Dermis microvascular lymphatic vessel endothelial cell (primary cell): ENCODE measurements at places on chromosomes 12 and 14. TPM values are rescaled to one million over a fixed set of nuclear protein-coding genes. Genes with fewer than 3 reads are reported as not detected.
A peak's percentile ranks its signal among the peaks of the same experiment; 100 is the strongest.

DNA sequence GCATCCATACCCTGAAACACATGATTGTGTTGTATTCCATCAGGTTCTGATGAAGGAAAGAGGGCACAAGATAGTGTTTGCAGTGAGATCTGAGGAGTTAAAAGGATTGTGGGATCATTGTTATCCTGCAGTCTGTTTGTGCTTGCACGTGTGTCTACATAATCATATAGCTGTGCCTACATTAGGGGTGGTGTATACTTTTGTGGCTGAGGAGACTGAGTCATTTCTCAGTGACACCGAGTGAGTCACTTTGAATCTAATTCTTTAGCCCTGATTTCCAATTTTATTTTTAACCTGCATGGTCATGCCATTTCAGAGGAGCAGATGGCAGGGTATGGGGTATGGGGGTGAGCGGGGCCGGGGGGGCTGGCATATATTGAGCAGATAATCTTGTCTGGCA lies 133.2 kb downstream of the ANO4 start:
- peak; percentile 33 for DNase-seq

- no peak for DNase-seq
Observed at GRCh38 chr12:33531261-33531660, 91.6 kb upstream of the SYT10 start.

DNA sequence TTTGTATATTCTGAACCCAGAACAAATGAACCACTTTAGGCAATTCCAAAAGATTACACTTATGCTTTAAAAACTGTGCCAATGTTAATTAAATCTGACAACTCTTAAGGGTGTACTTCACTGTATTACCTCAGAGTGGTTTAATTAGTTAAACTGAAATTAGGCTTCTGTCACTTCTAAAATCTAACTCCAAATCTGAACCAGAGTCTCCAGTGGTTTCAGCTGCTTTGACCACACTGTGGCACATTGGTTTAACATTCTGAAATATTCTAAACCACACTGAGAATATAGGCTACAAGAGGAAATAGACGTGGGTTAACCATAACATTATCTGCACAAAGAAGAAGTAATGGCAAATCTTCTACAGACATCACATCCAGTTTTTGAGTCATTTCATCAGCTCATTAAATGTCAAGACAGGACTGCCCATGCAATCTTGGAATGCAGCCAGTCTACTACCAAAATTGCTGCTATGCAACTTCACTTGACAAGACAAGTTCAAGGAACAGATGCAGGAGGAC lies 94.8 kb downstream of the LRP6 start:
- no peak for DNase-seq

- DNase-seq: no peak
Observed at GRCh38 chr12:129540249-129540648, 363.6 kb downstream of the TMEM132D start.

GRCh38 chr14:23675906-23676305 lies 39.7 kb downstream of the DHRS2 start:
- no peak for DNase-seq

DNA sequence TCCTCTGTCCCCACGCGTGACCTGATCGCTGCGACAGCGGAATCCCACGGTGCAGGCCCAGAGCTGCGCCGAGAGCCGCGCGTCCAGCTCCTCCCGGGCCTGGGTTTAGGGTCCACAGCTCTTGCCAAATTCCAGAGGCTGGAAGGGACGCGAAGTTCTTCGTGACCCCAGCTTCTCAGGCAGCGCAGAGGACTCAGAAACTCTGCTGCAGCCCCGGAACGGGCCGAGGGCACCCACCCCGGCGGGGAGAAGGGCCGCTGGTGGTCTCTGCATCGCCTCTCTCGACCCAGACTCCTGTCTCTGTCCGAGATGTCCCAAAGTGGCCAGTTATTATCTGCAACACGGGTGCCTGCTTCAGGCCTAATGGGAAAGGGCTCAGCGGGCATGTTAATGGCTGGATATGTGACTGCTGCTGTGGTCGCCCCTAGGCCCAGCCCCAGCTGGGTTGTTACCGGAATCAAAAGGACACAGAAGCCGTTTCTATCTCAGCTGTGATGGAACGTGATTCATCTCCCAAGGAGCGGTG lies 236.4 kb downstream of the VRK1 start:
- DNase-seq: no peak

DNA sequence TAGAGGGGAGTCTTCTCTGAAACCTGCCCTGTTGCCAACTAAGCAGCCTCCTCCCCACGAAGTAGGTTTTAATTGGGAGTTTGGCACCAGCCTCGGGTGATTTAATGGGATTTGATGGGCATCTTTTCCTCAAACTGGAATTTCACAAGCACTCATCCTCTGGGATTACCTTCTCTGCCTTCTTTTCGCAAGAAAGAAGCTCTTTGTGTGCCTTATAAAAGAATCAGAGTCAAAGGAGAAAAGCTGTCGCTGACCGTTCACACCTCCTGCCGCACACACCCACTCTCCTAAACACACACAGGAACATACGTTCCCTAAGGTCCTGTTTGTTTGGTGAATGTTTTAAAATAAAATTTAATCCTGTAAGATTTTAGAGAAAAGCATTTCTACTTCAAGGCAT lies 84.0 kb downstream of the PRMT8 start:
- DNase-seq: no peak

- DNase-seq: no peak
Observed at GRCh38 chr12:45192707-45193106, 23.2 kb upstream of the ANO6 start.

GRCh38 chr14:32478050-32478449 lies 149.0 kb downstream of the AKAP6 start:
- DNase-seq: no peak

- no peak for DNase-seq
Observed at GRCh38 chr12:132398386-132398991, 69.1 kb upstream of the GALNT9 start.

DNA sequence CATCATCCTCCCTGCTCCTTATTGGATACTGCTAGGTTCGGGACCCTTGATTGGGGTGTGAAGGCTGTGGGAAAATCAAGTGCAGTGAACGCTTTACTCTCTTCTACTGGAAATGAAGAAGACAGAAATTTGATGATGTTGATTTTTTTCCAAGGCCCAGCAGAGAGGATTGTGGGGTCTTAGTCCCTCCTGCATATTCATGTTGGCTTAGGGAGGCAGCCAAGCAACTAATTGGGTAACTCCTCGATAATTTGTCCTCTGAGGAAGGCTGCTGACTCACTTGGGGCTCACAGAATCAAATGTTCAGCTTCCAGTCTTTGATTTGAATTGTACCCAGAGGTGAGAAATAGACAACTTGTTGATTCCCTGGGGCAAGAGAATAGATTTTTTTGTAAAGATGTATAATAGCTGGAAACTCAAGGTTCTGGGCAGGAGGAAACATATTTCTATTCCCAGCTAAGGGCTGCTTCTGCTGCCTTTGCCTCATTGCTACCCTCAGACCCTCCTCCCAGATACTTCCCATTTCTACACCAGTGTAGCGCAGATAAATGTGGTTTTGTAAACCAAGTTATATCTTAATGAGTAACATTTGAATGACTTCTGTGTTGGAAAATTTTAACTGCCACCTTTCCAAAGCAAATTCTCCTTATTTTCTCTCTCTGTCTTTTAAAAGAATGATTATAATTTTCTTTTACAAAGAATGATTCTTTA lies 21.7 kb downstream of the NEUROD4 start:
- no peak for DNase-seq

DNA sequence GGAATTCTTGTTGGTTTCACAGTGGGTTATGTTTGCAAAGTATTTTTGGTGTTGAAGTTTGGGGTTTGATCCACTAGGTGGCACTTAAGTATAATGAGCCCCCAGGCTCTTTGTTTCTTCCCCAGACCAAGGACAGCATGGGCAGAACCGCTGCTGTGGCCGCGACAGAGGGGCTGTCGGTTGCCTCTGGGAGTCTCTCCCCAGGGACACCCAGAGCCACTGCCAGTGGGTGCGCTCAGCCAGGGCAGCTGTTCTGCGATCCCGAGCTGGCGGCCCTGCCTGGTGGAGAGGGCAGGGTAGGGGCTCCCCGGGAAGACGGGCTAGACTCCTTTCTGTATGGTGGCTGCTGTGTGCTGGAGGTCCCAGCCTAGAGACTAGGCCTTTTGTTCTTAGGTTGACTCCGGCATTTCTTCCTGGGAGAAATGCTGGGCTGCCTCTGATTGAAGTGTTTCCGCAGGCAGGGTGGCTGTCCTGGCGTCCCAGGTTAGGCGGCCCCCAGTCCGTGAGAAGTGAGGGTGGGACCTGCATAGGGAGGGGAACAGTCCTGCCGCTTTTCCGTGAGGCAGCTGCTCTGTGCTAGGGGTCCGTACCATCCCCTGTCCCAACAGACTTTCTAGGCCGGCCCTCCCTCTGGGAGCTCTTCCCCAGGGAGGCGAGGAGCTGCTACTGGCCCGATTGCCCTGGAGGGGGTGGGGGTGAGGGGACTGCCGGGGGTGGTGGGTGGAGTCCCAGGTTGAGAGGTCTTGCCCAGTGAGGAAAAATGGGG lies 253.1 kb upstream of the PELI2 start:
- DNase-seq: no peak

DNA sequence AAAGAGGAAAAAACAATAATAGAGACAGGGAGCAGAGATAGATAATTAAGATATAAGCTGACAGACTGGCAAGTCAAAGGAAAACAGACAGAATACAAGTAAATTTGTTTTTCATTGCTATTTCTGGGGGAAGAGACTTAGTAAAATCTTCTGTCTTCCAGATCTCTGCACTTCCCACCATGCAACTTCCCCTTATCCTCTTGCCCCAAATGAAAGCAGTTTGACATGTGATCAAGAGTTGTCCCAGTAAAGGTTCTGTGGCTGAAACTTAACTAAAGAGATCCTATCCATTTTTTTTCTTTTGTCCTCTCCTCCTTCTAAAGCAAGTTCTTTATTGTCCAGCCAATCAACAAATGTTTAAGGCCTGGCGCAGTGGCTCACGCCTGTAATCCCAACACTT lies 1.5 kb upstream of the MLF2 start:
- no peak for DNase-seq

- no peak for DNase-seq
Observed at GRCh38 chr12:50013361-50014147, 11.7 kb downstream of the RACGAP1 start.

GRCh38 chr14:32565256-32565655 lies 236.2 kb downstream of the AKAP6 start:
- DNase-seq: no peak

- no peak for DNase-seq
Observed at GRCh38 chr12:90048918-90049317, 340.3 kb upstream of the ATP2B1 start.

DNA sequence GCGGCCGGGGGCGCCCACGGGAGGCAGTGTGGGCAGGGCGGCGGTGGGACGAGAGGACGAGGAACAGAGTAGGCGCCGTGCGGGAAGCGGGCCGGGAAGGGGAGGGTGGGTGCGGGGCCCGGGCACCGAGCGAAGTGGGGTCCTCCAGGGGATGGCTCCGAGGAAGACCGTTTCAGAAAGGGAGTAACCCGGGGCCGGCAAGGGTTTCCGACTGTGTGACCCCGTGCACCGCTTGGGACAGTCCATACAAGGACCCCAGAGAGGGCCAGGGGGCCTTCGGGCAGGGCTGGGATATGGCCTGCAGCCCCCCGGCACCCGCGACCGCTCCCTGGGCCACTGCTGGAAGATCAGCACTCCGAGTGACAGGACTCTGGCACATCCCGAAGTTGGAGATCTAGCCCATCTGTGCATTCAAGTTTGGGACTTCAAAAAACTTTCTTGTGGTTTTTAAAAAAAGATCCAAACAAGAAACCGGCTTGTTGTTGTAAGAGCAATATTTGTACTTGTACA lies 448 bp downstream of the TSPAN9 start:
- no peak for DNase-seq

- DNase-seq: no peak
Observed at GRCh38 chr12:118534003-118534402, 157.6 kb downstream of the SUDS3 start.

GRCh38 chr12:61302282-61302681 lies 957.9 kb upstream of the USP15 start:
- DNase-seq: no peak

- DNase-seq: no peak
Observed at GRCh38 chr14:87282266-87282665, 710.7 kb downstream of the GALC start.

DNA sequence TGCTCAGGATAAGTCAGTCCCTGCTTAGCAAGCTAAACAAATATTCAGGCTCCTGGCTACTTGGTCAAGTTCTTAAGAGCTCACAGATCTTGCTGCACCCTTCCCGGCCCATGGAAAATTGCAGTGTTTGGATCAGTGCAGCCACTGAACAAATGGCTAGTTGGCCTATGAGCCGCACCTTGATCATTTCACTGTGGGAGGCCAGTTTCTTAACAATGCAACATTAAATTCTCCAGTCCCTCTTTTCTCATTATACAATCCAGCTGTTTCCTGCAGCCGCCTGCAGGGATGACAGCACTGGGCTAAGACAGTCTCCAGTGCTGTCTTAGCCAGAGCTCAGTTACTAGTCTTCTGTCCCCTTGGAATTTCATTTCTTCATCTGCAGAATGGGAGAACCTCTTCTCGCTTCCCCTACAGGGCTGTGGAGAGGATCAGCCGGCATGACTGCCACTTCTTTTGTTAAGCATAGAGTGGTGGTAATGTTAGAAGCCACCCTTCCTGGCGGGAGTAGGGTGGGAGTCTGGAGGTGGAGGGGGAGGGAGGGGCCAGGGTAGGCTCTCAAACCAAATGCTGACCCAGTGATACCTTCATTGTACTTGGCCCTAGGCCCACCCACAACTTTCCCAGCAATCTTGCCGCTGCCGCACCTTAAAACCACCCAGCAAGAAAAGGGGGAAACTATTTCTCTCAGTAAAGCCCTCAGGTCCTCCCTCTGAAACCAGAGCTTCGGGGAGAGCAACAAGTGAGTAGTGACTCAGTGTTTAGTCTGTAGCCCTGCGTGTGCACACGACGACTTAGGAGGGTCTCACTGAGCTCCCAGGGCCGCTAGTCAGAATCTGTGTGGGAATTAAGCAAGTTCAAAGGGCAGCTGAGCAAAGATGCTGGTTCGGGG lies 145.7 kb downstream of the NUAK1 start:
- no peak for DNase-seq

- DNase-seq: no peak
Observed at GRCh38 chr14:92716131-92716530, 32.3 kb downstream of the LGMN start.

DNA sequence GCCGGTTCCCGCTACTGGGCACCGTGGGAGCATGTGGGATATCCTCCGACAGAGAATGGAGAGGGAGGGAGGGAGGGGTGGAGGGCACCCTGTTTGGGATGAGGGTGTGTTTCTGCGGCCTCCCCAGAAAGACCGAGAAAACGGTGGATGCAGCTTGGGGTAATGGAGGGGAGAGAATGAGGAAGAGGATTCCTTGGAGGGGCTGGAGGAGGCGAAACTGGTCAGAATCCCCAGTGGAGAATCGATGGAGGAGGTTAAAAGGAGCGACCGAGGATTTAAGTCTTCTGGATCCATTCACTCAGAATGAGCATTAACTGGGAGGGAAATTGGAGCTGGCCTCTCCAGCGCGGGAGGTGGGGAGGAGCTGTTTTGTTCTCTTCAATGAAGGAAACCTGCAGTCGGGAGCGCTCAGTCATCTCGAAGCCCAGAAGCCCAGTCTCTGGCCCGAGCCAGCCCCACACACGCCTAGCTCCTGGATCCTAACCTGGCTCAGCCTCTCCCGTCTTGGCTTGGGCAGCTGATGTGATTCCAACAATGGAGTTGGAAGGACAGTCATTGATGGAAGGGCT lies 581 bp downstream of the ARG2 start:
- DNase-seq: no peak

CLEC2B gene
- 45.4 and 53.5 TPM in 2 replicates for total RNA-seq

BDKRB1 gene
- not detected in 2 replicates for total RNA-seq

B3GNT4 gene
- total RNA-seq: under 0.01 TPM in 2 replicates

SERPINA9 gene
- total RNA-seq: not detected in 2 replicates

AHNAK2 gene
- total RNA-seq: 16.8 and 17.1 TPM in 2 replicates

GPRC5D gene
- total RNA-seq: not detected in 2 replicates

TAS2R7 gene
- total RNA-seq: under 0.01 TPM in 1 of 2 replicates, not detected in the other
